ENCODE measurements at places on chromosomes 11 and 22. TPM values are rescaled to one million over a fixed set of nuclear protein-coding genes. Genes with fewer than 3 reads are reported as not detected.
A peak's percentile ranks its signal among the peaks of the same experiment; 100 is the strongest.

GRCh38 chr11:70048279-70049024 is 29.7 kb upstream of the ANO1 start:
- H3K4me1 ChIP-seq, result no peaks in the 10 kb centered on the region
- no peak overlapping the region for H3K27ac ChIP-seq
- H3K36me3 ChIP-seq, result no peaks in the 10 kb centered on the region
- no peak for DNase-seq
- H3K27me3 ChIP-seq, result peaks cover 3% of the 10 kb centered on the region

- H3K27me3 ChIP-seq, result no peaks in the 10 kb centered on the region
- no peak overlapping the region for H3K4me3 ChIP-seq
- no peak overlapping the region for H3K27ac ChIP-seq
Observed at GRCh38 chr11:8697054-8697453, 14.5 kb downstream of the RPL27A start.

TRIM51 gene
- total RNA-seq, result not detected

VPREB1 gene
- total RNA-seq, result not detected

SF3A1 gene
- 162 TPM for total RNA-seq

GRCh38 chr11:99418927-99419720 is 398.4 kb downstream of the CNTN5 start:
- H3K27me3 ChIP-seq, result no peaks in the 10 kb centered on the region
- no peaks in the 10 kb centered on the region for H3K4me1 ChIP-seq
- no peak overlapping the region for H3K27ac ChIP-seq

- no peaks in the 10 kb centered on the region for H3K4me1 ChIP-seq
- H3K27me3 ChIP-seq, result no peaks in the 10 kb centered on the region
- no peak for DNase-seq
- no peak overlapping the region for H3K27ac ChIP-seq
- H3K4me3 ChIP-seq, result no peak overlapping the region
Observed at GRCh38 chr11:44416776-44417175, 106.8 kb upstream of the ALX4 start.

GRCh38 chr11:94504689-94505293 is 7.5 kb upstream of the C11orf97 start:
- no peak overlapping the region for H3K27ac ChIP-seq
- no peaks in the 10 kb centered on the region for H3K4me1 ChIP-seq
- H3K27me3 ChIP-seq, result no peaks in the 10 kb centered on the region
- H3K4me3 ChIP-seq, result no peak overlapping the region
- no peak for DNase-seq

DNA sequence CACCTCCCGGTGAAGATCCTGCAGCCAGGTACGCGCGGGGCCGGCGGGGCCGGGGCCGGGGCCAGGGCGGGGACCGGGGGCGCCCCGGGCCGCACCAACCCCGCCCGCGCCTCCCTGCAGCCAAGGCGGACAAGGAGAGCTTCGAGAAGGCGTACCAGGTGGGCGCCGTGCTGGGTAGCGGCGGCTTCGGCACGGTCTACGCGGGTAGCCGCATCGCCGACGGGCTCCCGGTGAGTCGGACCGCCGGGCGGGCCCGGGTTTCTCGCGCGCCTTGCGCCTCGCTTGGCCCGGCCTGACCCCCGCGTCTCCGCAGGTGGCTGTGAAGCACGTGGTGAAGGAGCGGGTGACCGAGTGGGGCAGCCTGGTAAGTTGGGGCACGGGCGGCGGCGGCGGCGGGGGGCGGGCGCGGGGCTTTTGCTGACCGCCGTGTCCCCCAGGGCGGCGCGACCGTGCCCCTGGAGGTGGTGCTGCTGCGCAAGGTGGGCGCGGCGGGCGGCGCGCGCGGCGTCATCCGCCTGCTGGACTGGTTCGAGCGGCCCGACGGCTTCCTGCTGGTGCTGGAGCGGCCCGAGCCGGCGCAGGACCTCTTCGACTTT is 531 bp downstream of the PIM3 start:
- peaks cover 40% of the 10 kb centered on the region for H3K36me3 ChIP-seq
- DNase-seq, result peak; percentile 74
- no peaks in the 10 kb centered on the region for H3K27me3 ChIP-seq
- peak overlapping the region; percentile 95 for H3K4me3 ChIP-seq
- H3K27ac ChIP-seq, result peak overlapping the region; percentile 94

DNA sequence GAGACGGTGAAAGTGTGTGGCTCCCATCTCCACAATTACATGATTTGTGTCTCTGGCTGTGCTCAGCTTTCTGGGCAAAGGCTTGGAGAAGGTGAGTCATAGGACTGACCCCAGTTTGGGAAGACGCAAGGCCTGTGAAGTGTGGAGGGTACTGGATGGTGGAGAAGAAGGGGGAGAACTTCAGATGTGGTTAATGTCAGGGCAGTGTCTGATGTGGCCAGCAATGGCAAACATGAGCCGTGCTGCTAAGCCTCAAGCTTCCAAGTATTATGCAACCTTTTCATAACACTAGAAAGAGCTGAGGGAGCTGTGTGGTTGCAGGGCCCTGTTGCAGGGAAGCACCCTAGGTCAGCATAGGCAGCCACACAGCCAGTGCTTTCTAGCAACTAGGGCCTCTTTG is 110.9 kb downstream of the NTM start:
- H3K27ac ChIP-seq, result no peak overlapping the region
- DNase-seq, result no peak
- no peaks in the 10 kb centered on the region for H3K36me3 ChIP-seq
- no peaks in the 10 kb centered on the region for H3K4me1 ChIP-seq
- no peak overlapping the region for H3K4me3 ChIP-seq

STIP1 gene
- total RNA-seq, result 125 TPM

GRCh38 chr11:100908746-100909145 is 220.9 kb downstream of the PGR start:
- H3K27ac ChIP-seq, result no peak overlapping the region
- no peaks in the 10 kb centered on the region for H3K4me1 ChIP-seq
- DNase-seq, result no peak
- no peaks in the 10 kb centered on the region for H3K27me3 ChIP-seq
- no peaks in the 10 kb centered on the region for H3K36me3 ChIP-seq

- no peaks in the 10 kb centered on the region for H3K36me3 ChIP-seq
- H3K27me3 ChIP-seq, result no peaks in the 10 kb centered on the region
- H3K4me1 ChIP-seq, result peaks cover 4% of the 10 kb centered on the region
Observed at GRCh38 chr11:8059030-8059429, 22.0 kb upstream of the TUB start.

- H3K27ac ChIP-seq, result no peak overlapping the region
- no peaks in the 10 kb centered on the region for H3K27me3 ChIP-seq
- H3K36me3 ChIP-seq, result no peaks in the 10 kb centered on the region
- H3K4me1 ChIP-seq, result no peaks in the 10 kb centered on the region
- no peak overlapping the region for H3K4me3 ChIP-seq
Observed at GRCh38 chr11:20353829-20354434, 9.6 kb upstream of the HTATIP2 start.

DNA sequence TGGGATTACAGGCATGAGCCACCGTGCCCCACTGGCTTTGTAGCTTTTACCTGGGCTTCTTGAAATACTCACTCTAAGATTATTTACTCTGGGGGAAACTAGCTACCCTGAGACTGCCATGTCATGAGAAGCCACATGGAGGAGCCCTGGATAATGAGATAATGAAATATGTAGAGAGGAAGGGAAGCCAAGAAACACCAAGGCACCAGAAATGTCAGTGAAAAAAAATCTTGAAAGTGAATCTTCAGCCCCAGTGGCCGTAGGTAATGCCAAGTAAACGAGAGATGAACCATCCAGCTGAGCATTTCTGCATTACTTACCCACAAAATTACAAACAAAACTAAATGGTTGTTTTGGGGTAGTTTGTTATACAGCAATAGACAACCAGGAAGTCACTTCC is 125.6 kb downstream of the APIP start:
- no peak for DNase-seq
- no peak overlapping the region for H3K4me3 ChIP-seq
- H3K4me1 ChIP-seq, result peaks cover 14% of the 10 kb centered on the region

DNA sequence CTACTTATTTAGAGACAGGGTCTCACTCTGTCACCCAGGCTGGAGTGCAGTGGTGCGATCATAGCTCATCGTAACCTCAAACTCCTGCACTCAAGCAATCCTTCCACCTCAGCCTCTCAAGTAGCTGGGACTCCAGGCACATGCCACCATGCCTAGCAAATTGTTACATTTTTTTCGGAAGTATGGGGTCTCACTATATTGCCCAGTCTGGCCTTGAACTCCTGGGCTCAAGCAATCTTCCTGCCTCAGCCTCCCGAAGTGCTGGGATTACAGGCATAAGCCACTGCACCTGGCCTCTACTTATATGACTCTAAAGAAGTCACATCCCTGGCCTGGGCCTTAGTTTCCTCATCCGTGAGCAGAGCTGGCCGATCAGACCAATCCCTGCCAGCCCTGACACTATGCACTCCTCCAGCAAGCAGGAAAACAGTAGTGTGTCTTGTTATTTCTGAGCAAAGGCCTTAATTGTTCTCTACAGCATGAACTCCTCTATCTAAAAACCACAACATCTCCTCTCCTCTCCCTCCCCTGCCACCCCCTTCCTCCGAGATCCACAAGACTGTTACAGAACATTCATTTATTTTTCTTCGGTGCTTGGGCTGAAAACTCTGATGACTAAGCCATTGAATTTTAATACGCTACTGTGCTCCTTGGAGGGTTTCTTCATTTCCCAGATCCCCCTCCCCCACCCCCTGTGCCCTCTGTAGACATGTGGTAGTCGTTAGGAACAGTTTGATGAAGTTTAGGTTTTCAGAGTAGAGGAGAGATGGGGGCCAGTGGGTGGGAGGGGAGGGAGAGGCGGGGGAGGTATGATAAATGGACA is 91.5 kb downstream of the ABTB2 start:
- H3K4me1 ChIP-seq, result peaks cover 7% of the 10 kb centered on the region
- no peak for DNase-seq
- no peak overlapping the region for H3K27ac ChIP-seq
- no peaks in the 10 kb centered on the region for H3K36me3 ChIP-seq
- no peaks in the 10 kb centered on the region for H3K27me3 ChIP-seq

OR5A1 gene
- not detected for total RNA-seq

DNA sequence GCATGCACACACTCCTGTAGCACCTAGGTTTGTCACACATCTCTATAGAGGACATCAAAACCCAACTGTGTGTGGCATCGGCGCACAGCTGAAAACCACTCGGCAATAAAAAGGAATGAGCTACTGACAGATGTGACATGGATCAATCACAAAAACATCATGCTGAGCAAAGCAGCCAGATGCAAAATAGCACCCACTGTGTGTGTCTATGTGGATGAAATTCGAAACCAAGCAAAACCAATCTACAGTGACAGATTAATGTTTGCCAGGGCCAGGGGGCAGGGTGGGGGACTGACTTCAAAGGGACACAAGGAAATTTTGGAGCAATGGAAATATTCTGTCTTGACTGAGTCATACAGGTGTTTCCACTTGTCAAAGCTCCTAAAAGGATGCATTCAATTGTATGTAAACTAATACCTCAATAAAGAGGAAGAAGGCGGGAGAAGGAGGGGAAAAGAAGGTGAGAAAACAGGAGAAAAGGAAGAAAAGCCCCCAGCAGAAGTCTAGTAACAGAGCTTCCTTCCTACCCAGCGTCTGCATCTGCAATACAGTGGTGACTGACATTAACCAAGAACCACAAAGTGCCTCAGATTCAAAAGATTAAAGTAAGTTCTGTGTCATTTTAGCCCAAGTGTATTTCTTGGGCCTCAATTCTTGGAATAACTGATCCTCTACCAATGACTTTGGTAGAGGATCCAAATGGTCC is 49.8 kb downstream of the PACSIN2 start:
- no peak for DNase-seq
- no peak overlapping the region for H3K27ac ChIP-seq
- no peaks in the 10 kb centered on the region for H3K36me3 ChIP-seq

SPI1 gene
- 295 TPM for total RNA-seq

GRCh38 chr11:94219771-94220170 is 84.6 kb upstream of the IZUMO1R start:
- no peaks in the 10 kb centered on the region for H3K27me3 ChIP-seq
- H3K27ac ChIP-seq, result no peak overlapping the region
- no peak for DNase-seq
- no peaks in the 10 kb centered on the region for H3K36me3 ChIP-seq

GRCh38 chr11:74282421-74282820 is 29.0 kb downstream of the P4HA3 start:
- no peaks in the 10 kb centered on the region for H3K36me3 ChIP-seq
- H3K4me3 ChIP-seq, result no peak overlapping the region
- no peaks in the 10 kb centered on the region for H3K4me1 ChIP-seq
- DNase-seq, result peak; percentile 75
- no peak overlapping the region for H3K27ac ChIP-seq
- H3K27me3 ChIP-seq, result no peaks in the 10 kb centered on the region

Data from lower lobe of right lung (tissue), 2 donors.